Dermis microvascular lymphatic vessel endothelial cell (primary cell): ENCODE measurements at places on chromosomes 3 and 15. TPM values are rescaled to one million over a fixed set of nuclear protein-coding genes. Genes with fewer than 3 reads are reported as not detected.

The SOX2 gene
- not detected in 2 replicates for total RNA-seq

The CP gene
- total RNA-seq: under 0.01 TPM in 1 of 2 replicates, not detected in the other

The NR2F2 gene
- total RNA-seq: 13.6 and 33.5 TPM in 2 replicates

The CPN2 gene
- not detected in 2 replicates for total RNA-seq

The ATP13A5 gene
- not detected in 2 replicates for total RNA-seq

The PLD1 gene
- total RNA-seq: 62.2 and 89.2 TPM in 2 replicates

The TGM5 gene
- total RNA-seq: not detected in 2 replicates

The C3orf22 gene
- total RNA-seq: not detected in 2 replicates

The TLR9 gene
- total RNA-seq: not detected in 2 replicates

The GABRA5 gene
- total RNA-seq: not detected in 2 replicates

The GCHFR gene
- total RNA-seq: 9.9 and 23.0 TPM in 2 replicates

The CLPX gene
- total RNA-seq: 28.6 and 33.5 TPM in 2 replicates
